Cerebellar nuclear complex (tissue), 1 donor: ENCODE measurements at places on chromosomes 3 and 15.

GRCh38 chr15:80990955-80991354 is 1.3 kb upstream of the MESD start:
- DNase-seq: no peak

DNA sequence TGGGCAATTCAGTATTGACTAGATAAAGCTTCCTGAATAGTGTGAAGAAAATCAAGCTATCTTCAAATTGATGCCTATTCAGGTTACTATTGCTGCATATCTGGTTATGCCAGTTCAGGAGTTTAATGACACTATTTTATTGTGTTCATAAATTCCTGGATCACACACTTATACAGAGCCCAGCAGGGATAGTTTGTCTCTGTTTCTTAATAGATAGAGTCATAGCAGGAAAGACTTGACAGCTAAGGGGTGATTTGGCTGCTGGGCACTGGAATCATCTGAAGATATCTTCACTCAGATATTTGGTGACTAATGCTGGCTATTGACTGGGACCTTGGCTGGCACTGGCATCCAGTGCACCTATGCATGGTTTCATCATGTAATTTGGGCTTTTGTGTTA is 187.8 kb downstream of the PYDC2 start:
- no peak for DNase-seq

DNA sequence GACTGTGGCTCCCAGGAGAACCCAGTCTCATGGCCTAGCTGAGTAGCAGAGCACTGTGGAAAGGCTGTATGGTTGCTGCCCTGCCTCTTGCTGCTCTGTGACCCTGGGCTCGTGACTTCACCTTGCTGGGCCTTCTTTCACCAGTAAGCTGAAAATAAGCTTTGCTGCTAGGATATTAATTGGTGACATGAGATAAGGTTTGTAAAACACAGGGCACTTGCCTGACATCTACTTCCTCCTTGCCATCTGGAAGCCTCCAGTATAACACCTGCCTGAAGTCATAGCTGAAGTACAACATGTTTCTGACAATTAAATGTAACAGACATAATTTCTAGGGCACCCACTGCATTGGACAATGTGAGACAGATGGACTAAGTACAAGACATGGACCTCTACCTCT is 53.6 kb downstream of the CLEC3B start:
- no peak for DNase-seq

DNA sequence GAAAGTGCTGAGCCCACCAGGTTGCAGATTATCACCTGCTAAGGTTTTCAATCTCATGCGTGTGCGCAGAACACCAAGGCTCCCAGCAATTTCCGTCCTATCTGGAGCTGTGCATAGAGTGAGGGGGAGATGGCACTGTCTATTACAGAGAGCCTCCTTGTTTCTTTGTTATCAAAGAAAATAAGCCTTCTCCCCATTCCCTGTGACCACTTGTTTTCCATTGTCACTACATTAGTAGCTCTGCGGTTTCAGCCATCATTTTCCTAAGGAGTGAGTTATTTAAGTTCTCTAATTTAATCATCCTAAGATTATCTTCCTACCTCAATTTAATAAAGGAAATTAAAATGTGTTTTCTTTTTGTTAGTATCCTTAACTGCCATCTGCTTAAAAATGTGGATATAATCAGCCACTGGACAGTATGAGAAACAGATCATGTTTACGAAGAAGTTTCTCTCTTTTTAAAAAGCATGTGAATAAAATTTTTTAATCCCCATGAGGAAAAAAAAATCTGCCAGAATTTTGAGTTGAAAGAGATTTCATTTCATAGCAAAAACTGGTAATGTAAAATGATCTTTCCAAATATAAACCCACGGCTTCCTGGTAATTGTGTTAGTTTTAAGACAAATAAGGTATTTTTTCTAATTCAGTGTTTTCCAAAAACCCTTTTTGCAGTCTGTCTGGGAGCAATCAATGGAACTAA is 172.3 kb upstream of the UBE2E1 start:
- DNase-seq: no peak

DNA sequence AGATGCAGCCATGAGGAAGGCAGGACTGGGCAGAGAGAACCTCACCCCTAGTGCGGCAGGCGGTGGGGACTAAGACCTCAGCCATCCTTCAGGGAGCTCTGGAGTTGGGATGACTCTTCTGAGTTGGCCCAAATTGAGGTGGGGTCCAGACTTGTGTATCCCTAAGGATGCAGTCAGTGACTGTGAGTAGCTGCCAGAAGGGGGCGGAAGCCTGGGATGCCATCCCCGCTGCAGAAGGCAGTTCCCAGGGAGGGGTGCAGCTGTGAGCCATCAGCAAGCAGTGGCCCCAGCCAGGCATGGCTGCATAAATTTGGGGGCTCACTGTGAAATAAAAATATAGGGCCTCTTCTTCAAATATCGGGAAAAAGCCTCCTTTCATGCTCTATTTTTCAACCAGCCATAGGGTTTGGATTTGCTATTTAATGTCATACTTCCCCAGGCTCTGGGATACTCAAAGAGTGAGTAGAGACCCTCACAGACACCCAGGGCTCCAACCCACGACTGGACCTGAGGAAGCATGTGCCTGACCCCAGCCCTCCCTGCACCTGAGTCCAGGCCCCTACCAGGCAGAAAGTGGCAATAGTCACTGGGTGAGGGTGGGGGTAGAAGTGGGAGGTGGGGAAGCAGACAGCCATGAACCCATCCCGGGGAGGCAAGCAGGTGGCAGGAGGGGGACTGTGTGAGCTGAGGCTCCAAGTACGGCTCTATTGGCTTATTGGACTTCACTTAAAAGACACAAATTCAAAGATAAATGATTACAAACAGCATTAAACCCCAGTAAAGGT is 30.5 kb downstream of the GRK7 start:
- DNase-seq: no peak

DNA sequence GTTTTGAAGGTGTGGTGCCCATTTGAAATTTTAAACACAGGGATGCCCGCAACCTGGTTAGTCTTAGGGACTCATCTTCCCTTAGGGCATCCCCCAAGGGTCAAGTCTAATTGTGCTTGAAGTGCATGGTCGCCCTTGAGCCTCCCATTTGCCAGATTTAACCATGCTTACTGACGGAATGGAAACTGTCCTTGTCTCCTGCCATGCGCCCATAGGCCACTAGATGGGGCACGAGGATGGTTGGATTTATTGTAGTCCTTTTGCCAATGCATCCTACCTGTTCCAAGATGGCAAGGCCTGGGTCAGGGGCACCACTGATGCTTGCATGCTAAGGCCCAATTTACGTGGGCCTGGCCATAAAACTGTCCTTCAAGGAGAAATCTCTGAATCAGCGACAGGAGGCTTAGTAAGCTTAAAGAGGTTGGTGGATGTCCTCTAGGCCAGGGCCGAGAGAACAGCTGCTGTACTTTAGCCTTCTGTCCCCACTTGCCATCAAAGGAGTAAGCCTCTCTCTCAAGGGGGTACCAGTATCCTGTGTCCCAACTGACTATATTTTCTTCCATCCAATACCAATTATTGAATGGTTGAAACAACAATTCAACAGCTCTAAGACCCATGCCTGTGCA is 355.4 kb downstream of the OTOL1 start:
- no peak for DNase-seq

DNA sequence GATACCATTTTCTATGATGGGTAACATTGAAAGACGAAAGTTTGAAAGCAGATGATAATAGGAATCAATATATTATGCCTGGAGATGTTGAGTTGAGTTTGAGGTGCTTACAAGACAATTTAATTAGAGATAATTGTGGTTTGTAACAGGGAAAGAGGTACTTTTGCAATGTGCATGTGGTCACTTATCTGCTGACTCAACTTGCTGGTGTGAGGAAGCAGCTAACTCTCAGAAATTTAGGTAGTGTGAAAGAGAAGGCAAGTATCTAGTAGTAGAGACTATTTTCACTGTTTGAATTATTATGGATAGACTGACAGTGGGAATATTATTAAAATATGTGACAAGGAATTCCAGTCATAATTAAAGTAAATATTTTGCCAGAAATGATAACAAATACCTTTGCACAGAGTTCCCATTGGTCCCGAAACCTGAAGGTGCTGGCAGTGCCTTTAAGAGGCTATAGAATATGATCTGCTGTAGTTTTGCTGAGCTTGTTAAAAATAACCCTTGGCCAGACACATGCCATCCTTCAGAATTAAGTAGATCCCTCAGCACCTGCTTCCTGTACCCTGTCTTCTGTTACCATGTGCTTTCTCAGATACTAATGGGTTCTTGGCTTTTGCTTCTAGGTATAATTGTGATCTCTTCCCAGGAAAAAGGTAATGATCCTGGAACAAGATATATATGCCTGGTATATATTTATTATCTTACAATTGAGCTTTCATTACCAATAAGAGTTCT is 315.9 kb downstream of the BCHE start:
- no peak for DNase-seq

GRCh38 chr15:80679167-80679803 is 15.8 kb upstream of the ABHD17C start:
- no peak for DNase-seq

- DNase-seq: no peak
Measured at GRCh38 chr3:30245858-30246622, 360.4 kb upstream of the TGFBR2 start.

- DNase-seq: no peak
Measured at GRCh38 chr3:59654123-59654479, 604.3 kb upstream of the CFAP20DC start.

DNA sequence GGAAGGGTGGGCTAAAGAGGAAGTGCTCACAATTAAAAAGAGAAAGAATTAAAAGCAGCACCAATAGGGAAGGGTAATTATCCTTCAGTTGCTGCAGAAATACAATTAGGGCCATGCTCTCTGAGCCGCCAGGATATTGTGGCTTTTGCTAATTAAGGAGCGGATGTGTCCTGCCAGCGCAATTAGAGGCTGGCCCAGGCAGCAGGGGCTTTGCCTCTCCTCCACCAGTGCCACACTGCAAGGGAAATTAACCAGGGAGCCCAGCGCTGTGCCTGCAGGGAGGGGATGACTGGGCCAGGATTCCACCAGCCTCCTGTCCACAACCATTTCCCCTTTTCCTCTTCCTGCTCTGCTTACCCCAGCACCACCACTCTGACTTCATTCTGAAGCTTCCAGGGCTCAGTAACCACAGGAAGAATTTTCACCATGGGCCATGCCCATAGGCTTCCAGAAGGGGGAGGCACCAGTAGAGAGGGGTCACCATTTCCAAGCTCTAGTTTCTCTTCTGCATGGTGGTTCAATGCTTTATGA is 10.4 kb upstream of the AEN start:
- DNase-seq: no peak

DNA sequence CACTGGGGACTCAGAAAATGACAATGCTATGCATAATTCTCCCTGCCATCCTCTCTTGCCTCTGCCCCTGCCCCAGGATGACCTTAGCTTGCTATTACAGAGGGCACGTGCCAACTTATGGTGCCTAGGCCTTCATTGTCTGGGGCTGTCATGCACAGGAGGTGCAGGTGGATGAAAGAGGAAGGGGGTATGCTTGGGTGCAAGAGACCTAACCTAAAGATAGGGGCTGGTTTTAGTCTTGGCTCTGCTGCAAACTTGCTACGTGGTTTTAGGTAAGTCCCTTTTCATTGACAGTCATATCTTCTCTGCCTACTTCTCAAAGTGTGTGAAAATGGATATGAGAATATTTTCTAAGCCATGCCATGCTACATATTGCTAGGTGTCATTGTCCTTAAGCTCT is 161.3 kb downstream of the EPHB1 start:
- no peak for DNase-seq

DNA sequence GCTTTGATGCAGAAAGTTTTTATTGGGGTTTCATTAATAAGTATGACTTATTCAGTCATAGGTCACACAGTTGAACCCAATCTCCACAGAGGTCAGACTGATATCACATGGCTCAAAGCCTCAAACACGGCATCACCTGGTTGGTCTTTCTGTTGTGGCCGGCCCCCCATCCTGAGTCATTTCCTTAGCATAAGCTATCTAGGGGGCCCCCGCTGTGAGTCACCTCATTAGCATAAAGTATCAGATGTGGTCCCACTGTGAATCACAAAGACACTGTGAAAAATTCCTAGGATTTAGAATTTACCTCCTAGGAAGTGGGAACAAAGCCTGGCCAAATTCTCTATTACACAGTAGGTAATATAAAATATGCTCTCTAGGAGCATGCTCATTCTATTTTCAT is 502.2 kb downstream of the PYDC2 start:
- no peak for DNase-seq
